Memory B cell (primary cell): ENCODE measurements at places on chromosomes 6 and 20.

- H3K4me3 ChIP-seq: no peak overlapping the region
- H3K4me1 ChIP-seq: no peaks in the 10 kb centered on the region
- no peaks in the 10 kb centered on the region for H3K36me3 ChIP-seq
- no peak overlapping the region for H3K27ac ChIP-seq
These were observed 333.7 kb downstream of the MEI4 start for GRCh38 chr6:77986380-77987034.

DNA sequence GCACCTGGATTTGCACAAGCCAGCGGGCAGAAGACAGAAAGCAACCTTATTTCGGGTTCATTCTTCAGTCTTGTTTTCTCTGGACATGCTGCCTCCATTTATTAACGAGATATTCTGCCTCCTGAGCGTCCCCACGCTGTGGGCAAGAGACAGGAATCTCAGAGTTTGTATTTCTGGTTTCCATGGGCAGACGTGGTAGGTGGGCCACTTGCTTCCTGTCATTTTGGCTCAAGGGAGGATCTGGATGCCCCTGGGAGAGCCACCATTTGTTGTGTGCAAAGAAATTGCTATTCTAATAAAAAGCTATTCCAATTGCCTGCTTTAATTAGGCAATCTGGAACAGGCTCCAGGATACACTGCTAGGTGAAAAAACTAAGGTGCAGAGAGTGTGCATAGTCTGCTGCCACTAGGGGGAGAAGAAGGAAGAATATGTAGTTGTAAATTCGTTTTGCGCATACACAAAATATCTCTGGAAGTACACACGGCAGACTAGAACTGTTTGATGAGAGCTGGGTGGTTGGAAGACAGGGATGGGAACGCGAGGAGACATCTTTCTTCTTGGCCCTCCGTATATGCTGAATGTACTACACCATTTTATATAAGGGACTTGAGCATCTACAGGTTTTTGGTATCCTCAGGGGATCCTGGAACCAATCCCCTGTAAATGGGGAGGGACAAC, 30.1 kb upstream of the SLC16A10 start:
- no peak overlapping the region for H3K27ac ChIP-seq
- no peak for DNase-seq
- peaks cover 8% of the 10 kb centered on the region for H3K27me3 ChIP-seq
- H3K36me3 ChIP-seq: no peaks in the 10 kb centered on the region
- H3K4me3 ChIP-seq: no peak overlapping the region

DNA sequence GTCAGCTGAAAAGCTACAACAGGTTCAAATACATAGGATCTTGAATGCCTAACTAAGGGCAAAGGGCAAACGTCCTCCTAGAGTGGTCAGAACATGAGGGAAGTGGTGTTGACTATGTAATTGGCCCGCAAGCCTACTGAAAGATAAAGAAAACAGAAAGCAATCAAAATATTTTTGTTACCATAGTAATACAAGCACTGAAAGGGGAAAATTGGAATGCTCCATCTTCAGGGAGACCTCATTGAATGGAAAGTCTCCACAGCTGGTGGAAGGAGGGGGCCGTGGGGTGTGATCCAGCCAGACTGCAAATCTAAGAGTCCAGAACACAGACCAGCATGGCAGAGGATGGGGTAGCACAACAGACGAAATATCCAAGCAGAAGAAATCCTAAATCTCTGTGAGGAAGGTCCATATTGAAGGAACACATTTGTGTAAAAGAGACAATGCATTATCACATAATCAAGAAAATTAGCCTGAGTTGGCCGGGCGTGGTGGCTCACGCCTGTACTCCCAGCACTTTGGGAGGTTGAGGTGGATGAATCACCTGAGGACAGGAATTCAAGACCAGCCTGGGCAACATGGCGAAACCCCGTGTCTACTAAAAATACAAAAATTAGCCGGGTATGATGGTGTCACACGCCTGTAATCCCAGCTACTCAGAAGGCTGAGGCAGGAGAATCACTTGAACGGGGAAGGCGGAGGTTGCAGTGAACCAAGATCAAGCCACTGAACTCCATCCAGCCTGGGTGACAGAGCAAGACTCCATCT, 39.5 kb downstream of the MTFR2 start:
- H3K27ac ChIP-seq: no peak overlapping the region
- no peak for DNase-seq
- no peak overlapping the region for H3K4me3 ChIP-seq
- peaks cover 6% of the 10 kb centered on the region for H3K27me3 ChIP-seq

- no peak overlapping the region for H3K4me3 ChIP-seq
- DNase-seq: no peak
- H3K27me3 ChIP-seq: peaks cover 24% of the 10 kb centered on the region
- H3K36me3 ChIP-seq: no peaks in the 10 kb centered on the region
- H3K27ac ChIP-seq: no peak overlapping the region
These were observed 3.1 kb downstream of the COL12A1 start for GRCh38 chr6:75202676-75203131.

GRCh38 chr6:4102687-4103244, 23.8 kb upstream of the FAM217A start:
- no peaks in the 10 kb centered on the region for H3K36me3 ChIP-seq
- H3K4me3 ChIP-seq: no peak overlapping the region
- no peak for DNase-seq
- no peak overlapping the region for H3K27ac ChIP-seq
- no peaks in the 10 kb centered on the region for H3K4me1 ChIP-seq

- no peak overlapping the region for H3K27ac ChIP-seq
- no peaks in the 10 kb centered on the region for H3K36me3 ChIP-seq
- no peak overlapping the region for H3K4me3 ChIP-seq
- no peak for DNase-seq
- no peaks in the 10 kb centered on the region for H3K4me1 ChIP-seq
These were observed 108.2 kb downstream of the PLG start for GRCh38 chr6:160810238-160810637.

DNA sequence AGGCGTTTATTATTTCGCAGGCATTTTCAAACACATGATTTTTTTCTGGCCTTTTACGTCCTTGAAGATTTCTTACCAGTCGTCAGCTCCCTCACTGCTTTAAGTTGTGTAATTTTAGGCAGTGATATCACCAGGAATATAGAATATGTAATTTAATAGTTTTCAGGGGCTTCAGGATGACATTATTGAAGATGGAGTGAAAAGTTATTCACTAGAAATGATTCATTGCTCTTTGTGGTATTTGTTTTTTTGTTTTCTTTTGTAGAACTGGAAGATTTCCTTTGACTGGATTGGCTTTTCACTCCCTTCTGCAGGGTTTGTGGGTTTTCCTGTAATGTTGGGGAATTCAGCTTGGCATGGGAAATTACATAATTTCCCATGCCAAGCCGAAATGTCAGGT, 2.0 kb downstream of the LRRC1 start:
- no peak overlapping the region for H3K4me3 ChIP-seq
- H3K27me3 ChIP-seq: no peaks in the 10 kb centered on the region
- DNase-seq: no peak
- H3K36me3 ChIP-seq: no peaks in the 10 kb centered on the region
- H3K27ac ChIP-seq: peak overlapping the region; percentile 39

DNA sequence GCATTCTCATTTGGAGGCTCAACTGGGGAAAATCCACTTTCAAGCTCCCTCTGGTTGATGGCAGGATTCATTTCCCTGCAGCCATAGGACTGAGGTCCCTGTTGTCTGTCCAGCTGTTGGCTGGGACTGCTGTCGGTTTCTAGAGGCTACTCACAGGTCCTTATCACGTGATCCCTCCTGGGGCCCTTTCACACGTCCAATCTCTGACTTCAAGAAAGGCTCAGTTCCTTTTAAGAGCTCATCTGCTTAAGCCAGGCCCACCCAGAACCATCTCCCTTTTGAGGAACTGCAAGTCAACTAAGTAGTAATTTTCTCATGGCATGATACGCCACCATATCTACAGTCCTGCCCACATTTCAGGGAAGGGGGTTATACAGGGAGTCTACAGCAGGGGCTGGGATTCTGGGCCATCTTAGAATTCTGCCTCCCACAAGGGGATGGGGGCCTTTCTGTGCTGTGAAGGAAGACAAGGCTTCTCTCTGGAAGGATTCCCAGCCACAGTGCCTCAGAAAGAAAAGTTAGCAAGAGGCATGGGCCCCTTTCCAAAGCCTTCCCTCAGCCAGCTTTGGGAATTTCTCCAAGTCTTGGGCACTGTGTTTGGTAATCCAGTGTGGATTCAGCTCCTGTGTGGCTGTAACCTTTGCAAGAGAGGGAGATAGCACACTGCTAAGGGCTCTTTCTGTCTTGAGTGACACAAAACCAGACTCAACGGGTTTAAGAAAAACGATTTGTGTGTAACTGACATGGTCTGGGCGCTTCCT, 66.4 kb downstream of the CTCFL start:
- H3K4me3 ChIP-seq: no peak overlapping the region
- no peak overlapping the region for H3K27ac ChIP-seq
- H3K27me3 ChIP-seq: no peaks in the 10 kb centered on the region
- no peak for DNase-seq
- H3K4me1 ChIP-seq: peaks cover 25% of the 10 kb centered on the region

GRCh38 chr6:135497412-135498184, at the start of gene AHI1:
Gene AHI1, minus strand, starts transcription at chr6:135497740. Its CDS starts 5,503 bp downstream, at chr6:135492237.
- no peak within 1 kb of the TSS for H3K4me3 ChIP-seq
- peak; percentile 88 for DNase-seq
- H3K27me3 ChIP-seq: no peaks in the 10 kb centered on the region
- no peak within 1 kb of the TSS for H3K27ac ChIP-seq
- peaks cover 5% of the 10 kb centered on the region for H3K4me1 ChIP-seq
- H3K36me3 ChIP-seq: peaks cover 5% of the 10 kb centered on the region

GRCh38 chr6:85537055-85537494, 56.6 kb downstream of the SNX14 start:
- peaks cover 8% of the 10 kb centered on the region for H3K36me3 ChIP-seq
- no peak overlapping the region for H3K4me3 ChIP-seq
- no peaks in the 10 kb centered on the region for H3K27me3 ChIP-seq
- no peaks in the 10 kb centered on the region for H3K4me1 ChIP-seq

GRCh38 chr6:28747083-28747630, 176.6 kb downstream of the TRIM27 start:
- peaks cover 6% of the 10 kb centered on the region for H3K36me3 ChIP-seq
- no peaks in the 10 kb centered on the region for H3K4me1 ChIP-seq
- no peak overlapping the region for H3K27ac ChIP-seq
- H3K27me3 ChIP-seq: peaks cover 12% of the 10 kb centered on the region

DNA sequence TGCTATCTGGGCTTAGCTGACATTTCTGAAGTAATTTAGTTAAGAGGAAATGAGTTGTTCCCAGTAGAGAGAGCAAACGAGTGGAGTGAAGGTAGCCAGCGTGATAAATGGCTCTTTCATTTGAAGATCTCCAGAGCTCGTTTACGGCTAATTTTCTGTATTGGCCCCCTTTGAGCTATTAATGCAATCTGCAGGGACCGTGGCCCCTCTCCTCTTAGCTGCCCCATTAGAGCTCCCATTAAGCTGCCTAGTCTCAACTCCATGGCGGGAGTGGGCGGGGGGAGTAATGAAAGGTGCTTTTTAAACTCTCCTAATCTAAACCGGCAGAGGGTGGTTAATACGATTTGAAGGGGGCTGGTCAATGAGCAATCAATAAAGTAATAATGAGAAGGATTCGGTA, 12.5 kb downstream of the TFAP2B start:
- no peak for DNase-seq
- no peaks in the 10 kb centered on the region for H3K36me3 ChIP-seq
- H3K27ac ChIP-seq: no peak overlapping the region
- H3K4me1 ChIP-seq: peaks cover 7% of the 10 kb centered on the region

- no peak overlapping the region for H3K27ac ChIP-seq
- H3K36me3 ChIP-seq: no peaks in the 10 kb centered on the region
- peaks cover 3% of the 10 kb centered on the region for H3K4me1 ChIP-seq
- no peak overlapping the region for H3K4me3 ChIP-seq
- peaks cover 27% of the 10 kb centered on the region for H3K27me3 ChIP-seq
- no peak for DNase-seq
These were observed 77.8 kb upstream of the ZNF184 start for GRCh38 chr6:27550692-27551091.

DNA sequence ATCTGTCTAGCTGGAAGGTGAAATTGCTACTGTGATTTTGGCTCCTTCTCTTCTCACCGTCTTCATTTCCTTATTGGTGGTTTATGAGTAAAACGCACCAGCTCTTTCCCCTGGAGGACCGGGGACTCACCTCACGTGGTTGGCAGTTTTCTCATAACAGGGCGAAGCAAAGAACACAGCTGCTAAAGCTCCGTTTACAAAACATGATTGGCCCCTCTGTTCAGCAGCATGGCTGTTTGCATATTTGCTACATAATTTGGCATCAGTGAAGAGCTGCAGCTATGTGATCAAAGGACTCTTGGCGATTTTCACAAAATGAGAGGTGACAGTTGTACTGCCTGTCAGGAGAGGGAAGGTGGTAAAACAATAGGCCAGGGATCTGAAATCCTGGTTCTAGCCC, 20.5 kb upstream of the TMEM181 start:
- H3K36me3 ChIP-seq: peaks cover 1% of the 10 kb centered on the region
- H3K4me1 ChIP-seq: no peaks in the 10 kb centered on the region
- H3K27ac ChIP-seq: no peak overlapping the region
- H3K4me3 ChIP-seq: no peak overlapping the region
- peaks cover 31% of the 10 kb centered on the region for H3K27me3 ChIP-seq

DNA sequence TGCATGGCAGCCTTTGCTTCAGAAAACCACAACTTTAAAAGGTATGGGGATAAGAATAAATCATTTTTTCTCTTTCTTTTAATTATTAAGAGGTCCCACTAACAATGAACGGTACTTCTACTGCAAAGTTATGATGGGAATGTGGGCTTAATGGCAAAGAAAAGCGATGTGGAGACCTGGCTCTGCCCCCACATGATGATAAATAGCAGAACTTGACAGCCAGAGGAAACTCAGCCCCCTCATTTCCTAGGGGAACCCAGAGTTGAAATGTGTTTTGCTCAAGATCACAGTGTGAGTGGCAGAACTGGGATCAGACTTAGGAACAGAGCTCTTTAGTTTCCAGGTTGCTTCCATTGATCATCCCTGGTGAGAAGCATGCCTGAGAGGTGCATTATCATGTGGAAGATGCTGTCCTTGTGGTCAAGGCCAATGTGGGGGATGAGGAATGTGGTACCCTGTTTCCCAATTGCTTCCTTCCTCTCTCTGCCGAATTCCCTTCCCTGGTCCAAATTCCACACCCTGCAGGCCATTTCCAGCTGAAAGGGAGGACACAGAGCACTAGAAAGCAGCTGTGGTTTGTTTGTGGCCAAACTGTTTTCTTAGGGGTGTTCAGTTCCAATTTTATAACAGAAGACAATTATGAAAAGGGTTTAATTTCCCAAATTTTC, 66.0 kb downstream of the BACH2 start:
- H3K36me3 ChIP-seq: peaks cover 10% of the 10 kb centered on the region
- no peaks in the 10 kb centered on the region for H3K27me3 ChIP-seq
- peak overlapping the region; percentile 76 for H3K27ac ChIP-seq
- no peak for DNase-seq
- H3K4me1 ChIP-seq: peaks cover 13% of the 10 kb centered on the region
- no peak overlapping the region for H3K4me3 ChIP-seq

- peak overlapping the region; percentile 80 for H3K27ac ChIP-seq
- peaks cover 26% of the 10 kb centered on the region for H3K36me3 ChIP-seq
- H3K4me3 ChIP-seq: peak overlapping the region; percentile 1
- H3K27me3 ChIP-seq: no peaks in the 10 kb centered on the region
- peaks cover 28% of the 10 kb centered on the region for H3K4me1 ChIP-seq
- no peak for DNase-seq
These were observed 50.1 kb downstream of the PHF3 start for GRCh38 chr6:63685446-63686379.
